Large intestine (tissue), 12 donors: ENCODE measurements at places on chromosomes 12 and 14. TPM values are rescaled to one million over a fixed set of nuclear protein-coding genes. Genes with fewer than 3 reads are reported as not detected.
A peak's percentile ranks its signal among the peaks of the same experiment; 100 is the strongest.

Gene NANOG
- polyA plus RNA-seq = 0.10 TPM

Gene SGPP1
- 8.6 TPM for polyA plus RNA-seq

DNA sequence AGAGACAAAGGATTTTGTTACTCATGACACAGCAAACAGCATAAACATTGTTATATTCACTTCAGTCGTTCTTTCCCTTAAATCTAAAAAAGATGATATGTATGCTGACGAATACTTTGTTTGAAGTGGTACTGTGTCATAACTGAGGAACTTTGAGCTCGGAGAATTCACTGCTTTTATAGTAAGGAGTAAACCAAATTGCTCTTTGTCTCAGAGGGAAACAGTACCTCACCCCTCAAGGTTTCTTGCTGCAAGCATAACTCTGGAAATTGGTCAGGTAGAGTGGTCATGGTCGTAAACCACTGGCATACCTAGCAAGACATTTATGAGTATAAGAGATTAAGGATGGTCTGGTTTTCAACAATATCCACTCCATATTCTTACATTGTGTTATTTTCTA, 160.2 kb upstream of the OR4E1 start:
- DNase-seq = no peak

- no peak for DNase-seq
Observed at GRCh38 chr12:104063712-104064030, 660 bp upstream of the HCFC2 start.

GRCh38 chr14:29148221-29148620, 381.6 kb downstream of the FOXG1 start:
- DNase-seq = no peak

GRCh38 chr12:116565963-116566362, 6.8 kb downstream of the MAP1LC3B2 start:
- no peak for DNase-seq

GRCh38 chr12:122166422-122167349, 7.3 kb downstream of the IL31 start:
- DNase-seq = no peak

DNA sequence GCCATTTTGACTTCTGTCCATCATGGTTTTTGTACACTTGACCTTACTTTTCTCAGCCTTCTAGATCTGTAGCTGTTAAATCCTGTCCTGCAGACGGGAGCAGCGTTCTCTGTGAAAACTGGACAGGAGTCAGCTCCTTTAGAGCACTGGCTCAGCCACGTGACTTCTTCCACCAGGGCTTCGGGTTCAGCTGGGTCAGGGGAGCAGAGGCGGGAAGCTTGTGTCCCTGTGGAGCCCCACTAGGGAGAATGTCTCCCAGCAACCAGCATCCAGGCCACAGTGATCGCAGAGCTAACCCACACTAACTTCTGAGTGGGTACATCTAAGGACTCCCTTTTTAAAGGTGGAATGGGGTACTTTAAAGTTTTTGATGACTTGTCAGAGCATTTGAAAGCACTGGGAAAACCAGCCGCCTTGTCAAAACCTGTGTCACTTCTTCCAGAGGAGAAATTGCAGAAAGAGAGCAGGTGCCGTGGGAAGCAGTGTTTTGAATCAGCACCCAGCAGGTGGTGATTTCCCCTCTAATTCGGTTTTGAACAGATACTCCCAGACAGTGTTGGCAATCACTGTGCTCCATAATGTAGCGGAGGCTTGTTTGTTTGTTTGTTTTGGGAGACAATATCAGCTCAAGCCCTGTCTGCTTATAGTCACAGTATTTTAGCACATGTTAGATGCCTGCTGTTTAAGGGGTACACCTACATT, 17.9 kb downstream of the DERA start:
- no peak for DNase-seq

- peak; percentile 85 for DNase-seq
Observed at GRCh38 chr14:24870949-24871701, 178.8 kb downstream of the STXBP6 start.

GRCh38 chr14:69096246-69096645, 56.7 kb downstream of the DCAF5 start:
- DNase-seq = no peak

Gene CYP46A1
- 1.5 TPM for polyA plus RNA-seq

- DNase-seq = no peak
Observed at GRCh38 chr14:52244997-52245396, 22.5 kb upstream of the PTGDR start.

- no peak for DNase-seq
Observed at GRCh38 chr14:45125754-45126153, 8.5 kb downstream of the FKBP3 start.

Gene RDH12
- polyA plus RNA-seq = 0.88 TPM

DNA sequence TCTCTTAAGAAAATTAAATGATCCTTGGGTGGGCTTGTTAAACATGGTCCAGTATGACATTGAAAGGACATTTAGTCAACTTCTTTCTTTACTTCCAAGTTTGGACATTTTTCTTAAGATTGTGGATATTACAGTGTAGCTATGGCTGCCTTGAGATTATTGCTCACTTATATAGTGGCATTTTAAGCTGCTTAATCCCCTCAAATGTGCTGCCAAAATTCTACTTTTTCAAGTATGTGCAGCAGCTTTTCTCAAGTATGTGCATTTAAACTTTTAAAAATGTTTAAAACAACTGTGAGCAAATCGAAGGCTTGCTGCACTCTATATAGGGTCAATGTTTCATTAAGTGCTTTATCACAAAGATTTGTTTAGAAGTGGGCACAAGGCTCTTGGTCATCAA, 7.4 kb downstream of the TXNRD1 start:
- DNase-seq = no peak

Gene ARHGDIB
- polyA plus RNA-seq = 53.2 TPM

DNA sequence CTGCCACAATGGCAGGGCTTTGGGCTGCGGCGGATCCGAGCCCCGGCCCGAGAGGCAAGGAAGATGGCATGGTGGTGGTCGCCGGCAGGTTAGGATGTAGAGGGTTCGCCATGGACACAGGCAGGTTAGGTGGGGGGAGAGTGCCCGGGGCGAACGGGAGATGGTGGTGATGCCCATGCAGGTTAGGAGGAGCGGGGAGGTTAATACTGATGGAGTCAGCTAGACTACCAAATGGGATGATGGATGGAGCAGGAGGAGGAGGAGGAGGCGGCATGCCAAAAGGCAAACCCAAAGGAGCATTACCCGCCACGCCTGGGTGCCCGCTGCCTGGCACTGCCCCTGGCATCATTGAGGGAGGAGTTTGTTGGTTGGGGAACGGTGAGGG, 6.2 kb downstream of the MYL6 start:
- no peak for DNase-seq
